ENCODE measurements at places on chromosomes 2 and 18.

DNA sequence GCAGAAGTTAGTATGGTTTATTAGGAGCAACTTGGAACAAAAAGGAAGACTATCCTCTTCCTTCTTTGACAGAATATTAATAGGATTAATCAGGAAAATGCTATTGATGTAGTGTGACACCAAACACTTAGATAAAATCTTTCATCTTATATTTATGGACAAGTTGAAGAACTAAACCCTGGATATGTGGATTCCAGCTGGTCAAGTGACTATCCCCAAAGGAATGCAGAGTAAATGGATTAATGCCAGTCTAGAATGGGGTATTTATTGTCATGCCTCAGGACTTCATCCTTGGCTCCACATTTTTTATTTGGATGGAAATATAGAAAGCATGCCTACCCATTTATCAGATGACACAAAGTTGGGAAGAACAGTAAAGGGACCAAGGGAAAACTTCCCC is 124.0 kb upstream of the TTC39C start:
- H3K27ac ChIP-seq = no peak overlapping the region
- peaks cover 4% of the 10 kb centered on the region for H3K4me1 ChIP-seq
- H3K27me3 ChIP-seq = peaks cover 4% of the 10 kb centered on the region
- no peak overlapping the region for H3K4me3 ChIP-seq

DNA sequence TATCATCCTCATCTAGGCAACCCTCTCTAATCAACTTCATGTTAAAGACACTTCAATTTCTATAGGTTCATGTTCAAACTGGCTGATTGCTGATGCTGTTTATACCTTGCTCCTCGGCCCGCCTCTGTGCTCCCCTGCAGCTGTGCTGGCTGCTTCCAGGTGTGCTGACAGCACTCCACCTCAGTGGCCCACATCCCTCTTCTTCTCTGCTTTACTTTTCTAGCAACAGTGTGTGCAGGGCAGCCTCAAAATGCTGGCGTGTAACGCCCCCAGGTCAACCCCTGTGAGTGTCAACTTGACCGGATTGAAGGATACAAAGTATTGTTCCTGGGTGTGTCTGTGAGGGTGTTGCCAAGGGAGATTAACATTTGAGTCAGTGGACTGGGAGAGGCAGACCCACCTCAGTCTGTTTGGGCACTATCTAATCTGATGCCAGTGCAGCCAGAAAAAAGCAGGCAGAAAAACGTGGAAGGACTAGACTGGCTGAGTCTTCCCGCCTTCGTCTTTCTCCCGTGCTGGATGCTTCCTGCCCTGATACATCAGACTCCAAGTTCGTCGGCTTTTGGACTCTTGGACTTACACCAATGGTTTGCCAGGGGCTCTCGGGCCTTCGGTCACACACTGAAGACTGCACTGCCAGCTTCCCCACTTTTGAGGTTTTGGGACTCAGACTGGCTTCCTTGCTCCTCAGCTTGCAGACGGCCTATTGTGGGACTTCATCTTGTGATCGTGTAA is 94.7 kb downstream of the COL6A3 start:
- H3K27ac ChIP-seq = no peak overlapping the region
- peaks cover 22% of the 10 kb centered on the region for H3K4me1 ChIP-seq
- peaks cover 43% of the 10 kb centered on the region for H3K27me3 ChIP-seq

- no peaks in the 10 kb centered on the region for H3K27me3 ChIP-seq
- peaks cover 1% of the 10 kb centered on the region for H3K4me1 ChIP-seq
- no peak overlapping the region for H3K27ac ChIP-seq
- H3K36me3 ChIP-seq = peaks cover 2% of the 10 kb centered on the region
- no peak overlapping the region for H3K4me3 ChIP-seq
- DNase-seq = no peak
Observed at GRCh38 chr2:98412751-98413458, 31.8 kb upstream of the INPP4A start.

- H3K4me3 ChIP-seq = no peak overlapping the region
- H3K27me3 ChIP-seq = no peaks in the 10 kb centered on the region
- H3K4me1 ChIP-seq = no peaks in the 10 kb centered on the region
- H3K36me3 ChIP-seq = peaks cover 7% of the 10 kb centered on the region
- no peak for DNase-seq
Observed at GRCh38 chr18:14917311-14917710, 169.3 kb downstream of the ANKRD30B start.

Data from progenitor cell of endocrine pancreas (in vitro differentiated cells).